ENCODE measurements at places on chromosomes 4 and X.

DNA sequence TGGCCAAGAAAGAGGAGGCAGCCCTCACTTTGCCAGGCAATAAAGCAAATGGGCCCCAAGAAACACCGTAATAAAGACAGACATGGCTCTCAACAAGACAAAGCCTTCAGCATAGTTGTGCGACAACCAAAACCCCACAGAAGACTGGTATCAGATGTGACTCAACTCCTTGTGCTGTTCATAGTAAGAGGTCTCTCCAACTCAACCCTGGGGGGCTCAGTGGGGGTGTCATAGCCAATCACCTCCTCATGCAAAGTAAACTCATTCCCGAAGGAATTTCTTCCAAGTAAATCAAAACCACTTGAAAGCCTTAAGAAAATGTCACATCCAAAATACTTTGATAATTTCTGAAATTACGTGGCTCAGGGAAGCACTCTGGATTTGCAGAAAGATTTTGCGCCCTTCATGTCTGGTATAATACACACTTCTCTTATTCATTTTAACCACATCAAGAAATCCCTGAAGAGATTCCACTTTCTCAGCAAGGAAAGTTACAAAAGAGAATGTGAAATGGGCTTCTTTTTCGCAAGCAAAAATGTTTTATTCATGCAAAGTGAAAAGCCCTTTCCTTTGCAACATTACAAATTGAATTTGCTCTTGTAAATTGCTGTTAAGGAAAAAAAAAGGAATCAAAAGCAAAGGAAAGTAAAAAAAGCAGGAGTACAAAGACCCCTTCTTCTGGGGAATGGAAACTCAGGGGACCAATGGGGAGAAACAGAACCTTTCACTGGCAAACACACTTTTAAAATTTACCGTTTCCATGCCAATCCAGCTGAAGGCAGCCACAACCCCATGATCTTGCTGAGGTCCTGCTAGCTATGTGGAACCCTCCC, 137.4 kb downstream of the NSUN7 start:
- DNase-seq, result no peak

DNA sequence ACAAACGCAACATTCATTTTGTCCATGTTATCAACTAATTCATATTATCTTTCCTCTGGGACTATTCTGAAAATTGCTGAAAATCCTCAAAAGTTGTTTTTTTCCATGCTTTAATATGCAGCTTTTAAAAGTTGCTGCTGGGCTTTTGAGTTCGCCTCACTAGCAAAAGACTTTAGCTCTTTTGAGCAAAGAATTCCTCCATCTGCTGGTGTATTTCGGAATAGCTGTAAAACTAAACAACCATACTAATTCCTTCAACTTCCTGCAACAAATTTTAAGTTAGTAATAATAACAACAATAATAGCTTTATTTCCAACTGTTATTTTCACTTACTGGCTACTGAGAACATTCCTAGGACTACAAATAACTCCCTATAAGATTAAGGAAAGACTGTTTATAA, 124.5 kb upstream of the PLAC1 start:
- DNase-seq, result no peak

DNA sequence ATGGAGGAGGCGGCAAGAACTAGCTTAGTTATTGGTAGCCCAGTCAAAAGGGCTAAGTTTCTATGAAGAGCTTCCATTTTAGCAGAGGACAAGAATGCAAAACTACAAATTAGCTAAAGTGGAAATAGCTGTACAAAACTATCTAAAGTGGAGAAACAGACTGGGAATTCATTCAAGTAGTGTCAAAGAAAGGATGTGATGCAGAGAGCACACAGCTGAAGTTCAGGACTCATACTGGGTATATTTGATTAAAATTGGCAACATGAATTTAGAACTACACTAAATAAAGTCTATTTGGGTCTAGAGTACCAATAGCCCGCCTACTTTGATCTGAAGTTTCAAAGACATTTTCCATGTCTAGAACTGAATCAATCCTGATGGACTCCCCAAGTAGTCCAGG, 33.1 kb upstream of the GNRHR start:
- DNase-seq, result no peak

- DNase-seq, result no peak
Observed at GRCh38 chr4:152158225-152158624, 377.7 kb downstream of the FBXW7 start.

- no peak for DNase-seq
Observed at GRCh38 chr4:60724623-60725022, 475.5 kb upstream of the ADGRL3 start.

GRCh38 chr4:163866728-163867315, 372.3 kb downstream of the TMA16 start:
- DNase-seq, result no peak

GRCh38 chr4:6093671-6094070, 75.4 kb upstream of the C4orf50 start:
- DNase-seq, result no peak

DNA sequence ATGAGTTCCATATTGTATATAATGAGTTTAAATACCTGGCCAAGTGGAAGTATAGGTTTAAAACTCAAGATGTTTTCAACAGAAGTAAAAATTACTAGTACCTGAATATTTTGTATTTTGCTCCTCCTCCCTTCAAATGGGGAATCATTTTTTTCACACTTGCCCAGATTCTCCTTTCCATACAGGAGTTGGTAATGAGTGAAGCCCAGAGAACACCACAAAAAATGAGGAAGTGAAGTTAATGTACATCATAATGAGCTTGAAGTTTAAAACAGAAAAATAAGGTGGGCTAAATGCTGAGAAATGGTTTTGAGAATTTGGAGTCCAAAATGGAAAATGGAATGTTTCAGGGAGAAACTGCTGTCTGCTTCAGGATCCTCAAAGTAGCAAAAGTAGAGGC, 364.8 kb upstream of the EMCN start:
- DNase-seq, result no peak
